Femur (tissue), 1 donor: ENCODE measurements at places on chromosomes 1 and 21.

DNA sequence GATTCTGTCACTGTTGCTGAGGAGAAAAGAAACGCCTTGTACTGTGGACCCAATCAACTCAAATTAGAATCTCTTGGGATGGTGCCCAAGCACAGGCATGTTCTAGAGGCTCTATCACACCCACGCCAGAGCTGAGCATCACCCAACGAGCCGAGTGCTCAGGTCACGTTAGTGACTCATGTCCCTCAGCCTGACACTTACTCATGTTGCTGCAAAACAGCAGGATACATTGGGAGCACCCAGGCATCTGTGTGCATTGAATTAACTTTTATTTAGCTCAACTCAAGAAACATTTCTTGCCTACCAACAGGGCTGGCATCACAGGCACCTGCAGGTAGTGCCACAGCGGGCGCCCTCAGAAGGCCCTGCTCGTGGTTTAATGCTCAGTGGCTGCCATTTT lies 149.8 kb downstream of the ETS2 start:
- no peak for DNase-seq

DNA sequence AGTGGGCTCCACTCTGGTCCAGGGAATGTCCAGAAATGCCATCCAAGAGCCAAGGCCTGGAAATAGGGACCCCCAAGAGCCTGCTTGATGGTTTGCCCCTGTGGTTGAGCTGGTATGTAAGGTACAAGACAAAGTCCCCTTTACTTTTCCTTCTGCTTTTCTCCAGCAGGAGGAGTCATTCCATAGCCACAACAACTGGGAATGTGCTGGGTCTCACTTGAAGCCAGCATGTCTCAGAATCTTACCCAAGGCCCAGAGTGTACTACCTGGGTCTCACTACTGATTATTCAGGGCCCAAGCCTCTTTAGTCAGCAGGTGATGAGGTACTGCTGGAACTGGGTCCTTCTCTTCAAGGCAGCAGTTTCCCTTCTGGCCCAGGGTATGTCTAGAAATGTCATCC lies 62.1 kb upstream of the CD55 start:
- DNase-seq = no peak

GRCh38 chr1:98660940-98661543 lies 479 bp upstream of the SNX7 start:
- DNase-seq = no peak

- DNase-seq = no peak
Measured at GRCh38 chr1:186708694-186709097, 28.5 kb upstream of the PTGS2 start.

DNA sequence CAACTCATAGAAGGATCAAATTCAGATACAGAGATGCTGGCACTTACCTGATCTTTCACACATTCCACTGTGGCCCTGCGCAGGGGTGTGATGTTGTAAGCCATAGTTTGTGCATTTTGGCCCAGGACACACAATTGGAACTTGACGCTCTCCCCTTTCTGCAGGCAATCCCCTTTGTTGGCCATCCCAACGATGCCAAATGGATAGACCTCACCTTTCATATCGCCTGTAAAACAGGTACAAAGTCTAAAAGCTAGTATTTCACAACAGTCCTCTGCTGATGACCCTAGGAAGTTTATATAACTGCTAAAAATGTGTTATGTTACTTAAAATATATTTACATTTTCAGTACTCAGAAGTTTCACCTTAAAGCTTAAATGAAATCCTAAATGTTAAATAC lies 3.9 kb upstream of the NRAS start:
- no peak for DNase-seq

DNA sequence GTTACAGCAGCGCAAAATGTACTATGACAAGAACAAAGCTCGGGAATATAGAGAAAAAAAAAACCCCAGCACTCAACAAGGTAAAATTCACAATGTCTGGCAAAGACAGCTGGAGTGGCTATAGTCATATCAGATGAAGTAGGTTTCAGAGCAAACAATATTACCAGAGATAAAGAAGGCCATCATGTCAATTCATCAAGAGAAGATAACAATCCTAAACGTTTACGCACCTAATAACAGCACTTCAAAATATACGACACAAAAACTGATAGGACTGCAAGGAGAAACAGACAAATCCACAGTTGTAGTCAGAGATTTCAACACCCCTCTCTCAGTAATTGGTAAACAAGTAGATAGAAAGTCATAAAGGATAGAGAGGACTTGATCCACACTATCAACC lies 455.2 kb downstream of the PTPRU start:
- no peak for DNase-seq
